ENCODE measurements at places on chromosomes 11 and 22.

DNA sequence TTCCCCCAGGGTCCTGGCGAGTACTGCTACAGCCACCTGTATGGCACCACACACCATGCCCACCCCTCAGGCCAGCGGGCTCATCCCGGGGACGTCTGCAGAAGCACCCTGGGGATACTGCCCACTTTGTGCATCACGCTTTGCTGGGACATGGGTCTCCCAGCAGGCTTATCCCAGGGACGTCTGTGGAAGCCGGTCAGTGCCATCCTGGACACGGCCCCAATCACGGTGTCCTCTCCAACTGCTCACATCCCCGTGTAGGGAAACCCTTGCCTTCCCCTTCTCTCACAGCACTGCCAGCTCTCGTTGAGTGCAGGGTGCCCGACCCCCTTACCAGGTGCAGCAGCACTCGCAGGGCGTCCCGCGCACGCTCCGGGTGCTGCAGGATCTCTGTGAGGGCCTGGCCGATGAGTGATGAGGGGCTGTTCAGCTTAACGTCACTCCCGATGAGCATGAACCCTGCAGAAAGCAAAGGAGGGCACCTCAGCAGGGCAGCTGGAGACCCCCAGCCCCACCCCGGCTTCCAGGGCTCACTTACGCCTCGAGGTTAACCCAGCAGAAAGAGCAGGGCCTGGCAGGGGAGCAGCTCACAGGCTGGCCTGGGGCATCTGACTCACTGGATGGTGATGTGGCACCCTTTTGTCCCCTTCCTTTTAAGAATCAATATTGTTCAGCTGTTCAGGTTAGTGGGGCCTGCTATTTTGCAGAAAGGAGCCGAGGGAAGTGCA lies 76.9 kb upstream of the PITPNB start:
- DNase-seq: no peak

DNA sequence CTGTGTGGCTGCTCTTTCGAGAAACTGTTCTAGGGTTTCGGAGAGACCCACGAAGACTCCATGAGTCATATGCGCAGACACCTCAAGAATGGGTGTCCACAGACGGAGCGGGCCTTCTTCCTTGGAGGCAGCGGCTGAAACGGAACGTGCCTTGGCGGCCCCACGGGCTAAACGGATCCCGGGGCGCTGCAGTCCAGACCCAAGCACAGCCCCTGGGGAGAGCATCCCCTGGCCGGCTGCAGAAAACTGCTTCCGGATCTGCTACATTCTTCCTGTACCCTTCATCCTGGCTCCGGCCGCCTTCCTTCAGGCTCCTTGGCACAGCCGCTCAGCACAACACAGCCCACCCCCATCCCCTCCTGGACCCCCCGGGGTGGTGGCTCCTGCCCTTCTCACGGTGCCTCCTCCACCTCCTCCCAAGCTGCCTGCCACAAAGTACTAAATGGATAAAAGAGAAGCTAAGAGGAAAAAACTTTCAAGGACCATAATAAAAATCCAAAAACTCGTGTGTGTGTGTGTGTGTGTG lies 25.4 kb downstream of the CPT1A start:
- no peak for DNase-seq

- no peak for DNase-seq
Measured at GRCh38 chr11:58434217-58434616, 6.3 kb upstream of the OR5B2 start.

GRCh38 chr22:31308181-31308580 lies 15.9 kb upstream of the PIK3IP1 start:
- DNase-seq: no peak

DNA sequence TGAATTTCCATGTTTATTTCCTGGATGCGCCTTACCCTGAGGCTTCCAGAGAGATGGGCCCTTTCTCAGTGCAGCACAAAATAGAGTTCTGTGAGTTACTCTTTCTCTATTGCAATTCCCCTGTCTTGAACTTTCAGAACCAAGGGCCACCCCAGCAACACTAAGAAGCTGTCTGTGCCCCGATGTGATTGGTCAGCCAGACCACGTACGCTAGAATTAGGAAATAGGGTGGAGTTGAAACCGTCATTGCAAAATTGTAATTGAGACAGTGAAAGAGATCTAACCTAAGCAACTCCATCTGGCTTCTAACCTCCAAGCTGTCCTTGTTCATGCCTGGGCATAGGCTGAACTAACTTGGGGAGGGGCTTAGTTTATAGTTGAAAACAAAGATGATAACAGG lies 981.3 kb downstream of the OPCML start:
- DNase-seq: no peak

DNA sequence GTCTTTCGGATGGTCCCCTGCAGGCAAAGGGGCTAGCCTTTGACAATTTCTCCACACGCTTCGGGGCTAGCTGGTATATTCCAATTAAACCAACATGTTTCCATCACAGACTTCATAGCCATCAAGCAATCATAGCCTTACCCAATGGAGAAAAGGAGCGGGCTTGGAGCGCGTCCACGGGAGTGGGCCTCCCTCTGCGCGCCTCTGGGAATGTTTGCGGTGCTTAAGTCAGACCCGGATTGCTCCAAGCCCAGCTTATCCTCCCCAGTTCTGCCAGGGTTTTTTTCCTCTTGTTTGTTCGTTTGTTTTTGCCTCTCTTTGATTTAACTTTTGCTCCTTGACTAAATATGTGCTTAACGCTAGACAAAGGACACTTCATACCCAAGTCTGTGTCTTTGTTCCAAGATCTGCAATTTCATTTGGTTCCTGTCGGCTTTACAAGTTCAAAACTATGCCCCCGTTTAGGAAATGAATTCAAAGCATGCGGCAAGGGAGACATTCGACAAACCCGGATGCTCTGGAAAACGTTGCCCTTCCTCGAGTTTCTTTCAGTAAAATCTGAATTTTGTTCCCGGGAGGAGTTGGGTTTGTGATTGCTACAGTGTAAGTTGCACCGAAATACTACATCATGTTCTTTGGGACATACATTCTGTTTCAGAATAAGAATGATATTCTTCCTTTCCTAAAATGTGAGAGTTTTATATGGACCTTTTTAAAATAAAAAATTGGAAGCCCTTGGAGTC lies 1.0 kb upstream of the GLB1L2 start:
- no peak for DNase-seq

DNA sequence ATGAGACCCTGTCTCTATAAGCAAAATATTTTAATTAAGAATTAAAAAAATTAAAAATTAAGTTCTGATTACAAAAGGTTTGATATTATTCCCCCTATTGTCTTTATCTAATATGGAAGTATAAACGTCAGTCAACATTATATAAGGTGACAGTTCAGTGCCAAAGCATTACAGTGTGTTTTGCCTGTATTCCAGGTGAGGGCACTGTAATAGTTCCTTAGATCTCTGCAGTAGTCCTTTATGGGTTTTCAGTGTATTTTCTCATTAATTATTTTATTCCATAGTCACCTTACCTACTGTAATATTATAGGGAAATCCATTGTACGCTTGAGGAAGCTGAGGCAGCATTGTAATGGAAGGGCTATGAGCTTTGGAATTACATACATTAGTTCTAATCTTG lies 33.0 kb downstream of the FAR1 start:
- DNase-seq: no peak

GRCh38 chr22:37283393-37283937 lies 1.2 kb downstream of the CYTH4 start:
- peak; percentile 33 for DNase-seq

- no peak for DNase-seq
Measured at GRCh38 chr22:23684026-23684425, 6.8 kb upstream of the RGL4 start.

GRCh38 chr11:106958517-106959248 lies 59.6 kb downstream of the GUCY1A2 start:
- no peak for DNase-seq

DNA sequence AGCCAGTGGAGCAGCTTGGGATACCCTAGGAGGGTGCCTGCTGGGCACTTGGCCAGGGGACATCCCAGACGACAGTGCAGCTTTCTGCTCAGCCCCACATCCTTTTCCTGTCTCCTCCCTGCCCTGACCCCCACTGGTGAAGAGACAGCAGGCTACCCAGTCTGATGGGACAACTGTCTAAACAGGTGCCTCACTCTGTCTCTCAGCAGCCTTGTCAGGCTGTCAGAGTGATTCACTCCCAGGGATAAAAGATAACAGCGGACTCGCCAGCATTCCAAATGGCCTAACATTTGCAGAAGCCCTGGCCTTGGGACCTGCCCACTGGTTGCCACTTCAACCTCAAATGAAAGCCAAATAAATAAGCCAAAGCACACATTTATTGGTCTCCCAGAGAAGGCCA lies 318.6 kb upstream of the PLET1 start:
- no peak for DNase-seq

DNA sequence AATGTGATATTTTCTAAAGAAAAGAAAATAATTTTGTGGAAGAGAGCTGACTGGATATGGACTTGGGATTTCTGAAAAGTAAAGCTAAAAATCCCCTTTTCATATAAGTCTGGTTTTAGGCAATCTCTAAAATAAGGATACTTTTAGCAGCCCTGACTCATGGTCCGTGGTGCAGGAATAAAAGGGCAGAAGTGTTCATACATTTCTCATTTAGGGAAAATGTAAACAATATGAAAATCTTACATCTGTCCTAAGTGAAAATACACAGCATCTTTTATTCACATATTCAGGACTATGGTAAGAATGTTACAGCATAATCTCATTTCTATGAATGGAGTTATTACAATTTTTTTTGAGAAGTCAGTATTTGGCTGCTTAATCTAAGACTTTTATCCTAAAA lies 735 bp upstream of the ETS1 start:
- no peak for DNase-seq

- no peak for DNase-seq
Measured at GRCh38 chr22:24807284-24807950, 1.4 kb downstream of the SGSM1 start.

DNA sequence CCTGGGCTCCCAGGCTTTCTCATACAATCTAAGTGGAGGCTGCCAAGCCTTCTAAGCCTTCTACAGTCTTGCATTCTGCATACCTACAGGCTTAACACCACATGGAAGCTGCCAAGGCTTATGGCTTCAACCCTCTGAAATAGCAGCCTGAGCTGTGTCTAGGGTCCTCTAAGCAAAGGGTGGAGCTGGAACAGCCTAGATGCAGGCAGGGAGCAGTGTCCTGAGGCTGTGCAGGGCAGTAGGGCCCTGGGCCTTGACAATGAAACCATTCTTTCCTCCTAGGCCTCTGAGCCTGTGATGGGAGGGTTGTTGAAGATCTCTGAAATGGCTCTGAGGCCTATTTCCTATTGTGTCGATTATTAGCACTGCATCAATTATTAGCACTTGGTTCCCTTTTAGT lies 150.9 kb upstream of the GRK3 start:
- no peak for DNase-seq

DNA sequence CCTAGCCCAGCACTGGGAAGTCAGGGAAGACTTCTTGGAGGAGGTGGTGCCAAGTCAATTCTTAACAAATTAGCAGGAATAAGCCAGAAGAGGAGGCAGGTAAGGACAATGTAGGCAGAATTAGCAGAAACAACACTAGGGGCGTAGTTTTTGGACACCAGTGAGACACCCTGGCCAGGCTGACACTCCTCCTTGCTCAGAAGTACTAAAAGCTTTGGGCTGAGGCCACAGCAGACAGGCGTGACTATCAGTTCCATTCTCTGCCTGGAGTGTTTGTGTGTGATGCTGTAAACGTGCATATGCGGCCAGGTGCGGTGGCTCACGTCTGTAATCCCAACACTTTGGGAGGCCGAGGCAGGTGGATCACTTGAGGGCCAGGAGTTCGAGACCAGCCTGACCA lies 36.0 kb downstream of the PHF21B start:
- no peak for DNase-seq

DNA sequence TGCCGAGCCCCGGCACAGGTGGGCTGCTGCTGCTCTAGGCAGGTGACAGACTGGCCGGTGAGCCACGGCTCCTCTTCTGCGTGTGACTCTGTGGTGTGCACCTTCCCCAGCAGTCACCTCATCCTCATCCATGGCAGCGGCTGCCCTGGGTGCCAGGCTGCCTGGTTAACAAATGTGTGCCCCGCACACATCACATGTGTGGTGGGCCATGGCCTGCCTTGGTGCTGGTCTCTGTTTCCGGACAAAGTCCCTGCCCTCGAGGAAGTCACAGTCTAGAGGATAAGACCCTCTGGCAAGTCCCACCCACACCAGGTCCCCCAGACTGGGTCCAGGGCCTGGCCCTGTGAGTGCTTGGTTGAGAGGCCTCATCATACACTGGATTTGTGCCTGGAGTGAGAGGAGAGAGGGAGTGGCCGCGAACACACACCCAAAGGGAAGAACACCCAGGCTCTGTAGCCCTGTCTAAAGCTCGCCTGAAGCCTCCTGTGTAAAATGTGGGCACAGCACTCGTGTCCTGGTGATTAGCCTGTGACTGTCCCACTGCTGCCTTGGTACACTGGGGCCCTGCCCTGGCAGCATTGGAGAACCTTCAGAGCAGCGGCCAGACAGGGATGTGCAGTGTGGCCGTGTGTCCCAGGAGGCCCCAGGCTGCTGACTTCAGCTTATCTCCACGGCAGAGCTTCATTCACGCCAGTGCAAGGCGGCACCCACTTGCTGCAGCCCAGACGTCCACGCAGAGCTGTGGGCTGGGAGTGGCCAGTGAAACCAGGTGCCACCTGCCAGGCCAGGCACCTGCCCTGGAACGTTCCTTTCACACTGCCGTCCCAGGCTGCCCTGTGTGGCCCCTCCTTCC lies 269.9 kb downstream of the TBC1D22A start:
- DNase-seq: no peak

DNA sequence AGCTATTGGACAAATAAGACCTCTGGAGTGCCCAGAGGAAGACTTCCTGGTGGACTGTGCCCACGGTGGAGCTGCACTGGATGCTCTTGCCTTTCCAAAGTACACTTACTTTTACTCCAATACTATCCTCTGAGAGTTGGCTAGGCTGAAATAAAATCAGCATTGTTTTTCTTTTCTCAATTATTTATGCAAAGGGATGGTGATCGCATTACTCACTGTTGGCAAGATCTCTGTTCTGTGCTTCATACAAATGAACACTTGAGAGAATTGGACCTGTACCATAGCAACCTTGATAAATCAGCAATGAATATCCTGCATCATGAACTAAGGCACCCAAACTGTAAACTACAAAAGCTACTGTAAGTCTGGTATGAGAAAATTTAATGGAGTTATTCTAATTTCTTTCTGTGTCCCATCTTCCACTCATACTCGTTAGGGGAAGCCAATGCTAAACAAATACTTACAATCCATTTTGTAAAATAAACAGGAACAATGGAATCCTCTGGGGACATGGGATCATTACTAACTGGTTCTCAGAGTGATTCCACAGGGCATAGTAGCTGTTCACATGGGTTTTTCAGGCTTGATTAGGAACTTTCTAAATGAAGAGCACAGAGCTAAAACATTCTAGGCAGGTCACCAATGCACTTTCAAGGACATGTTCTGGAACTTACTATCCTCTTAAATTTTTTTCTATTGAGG lies 26.3 kb downstream of the NLRP14 start:
- no peak for DNase-seq

DNA sequence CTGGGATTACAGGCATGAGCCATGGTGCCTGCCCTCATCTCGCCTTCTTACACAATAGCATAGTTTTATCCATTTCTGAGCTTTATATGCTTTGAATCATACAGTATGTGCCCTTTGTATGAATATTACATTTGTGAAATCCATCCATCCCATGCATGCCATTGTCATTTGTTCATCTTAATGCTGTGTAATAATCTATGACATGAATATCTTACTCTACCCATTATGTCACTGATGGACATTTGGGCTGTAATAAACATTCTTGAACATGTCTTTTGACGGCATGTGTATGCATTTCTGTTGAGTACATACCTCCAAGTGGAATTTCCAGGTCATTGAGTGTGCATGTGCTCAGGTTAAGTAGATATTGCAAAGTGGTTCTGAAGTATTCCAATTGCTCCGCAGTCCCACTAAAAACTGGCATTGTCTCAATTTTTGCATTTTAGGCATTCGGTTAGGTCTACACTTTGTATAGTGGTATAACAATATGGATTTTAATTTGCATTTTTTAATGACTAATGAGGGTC lies 339.3 kb upstream of the SYN3 start:
- DNase-seq: no peak

- DNase-seq: no peak
Measured at GRCh38 chr11:23313001-23313400, 452.7 kb upstream of the CCDC179 start.
